Karpas-422 (cell line): ENCODE measurements at places on chromosomes 2 and 18. TPM values are rescaled to one million over a fixed set of nuclear protein-coding genes. Genes with fewer than 3 reads are reported as not detected.
A peak's percentile ranks its signal among the peaks of the same experiment; 100 is the strongest.

DNA sequence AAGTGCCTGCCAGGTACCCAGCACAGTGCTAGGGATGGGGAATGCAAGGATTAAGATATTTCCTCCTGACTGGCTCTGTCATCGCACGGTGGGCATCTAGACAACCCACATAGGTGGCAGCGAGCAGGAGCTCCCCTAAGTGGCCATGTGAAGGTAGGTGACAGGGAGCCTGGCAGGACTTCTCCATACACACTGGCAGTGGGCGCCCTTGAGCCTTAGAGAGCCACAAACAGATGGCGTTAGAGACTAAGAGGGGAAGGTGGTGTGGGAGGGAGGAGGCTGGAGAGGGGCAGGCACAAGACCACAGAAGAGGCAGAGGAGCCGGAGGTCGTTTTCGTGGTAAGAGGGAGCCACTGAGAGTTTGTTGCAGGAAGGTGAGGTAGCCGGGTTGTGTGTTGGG lies 15.2 kb downstream of the PRELID3A start:
- peak; percentile 79 for DNase-seq

- no peak for DNase-seq
Measured at GRCh38 chr2:183998797-183999190, 599.5 kb upstream of the ZNF804A start.

GRCh38 chr2:42819160-42819559 lies 26.8 kb upstream of the HAAO start:
- no peak for DNase-seq

Gene CWC22
- 19.3 and 23.7 TPM in 2 replicates for total RNA-seq

DNA sequence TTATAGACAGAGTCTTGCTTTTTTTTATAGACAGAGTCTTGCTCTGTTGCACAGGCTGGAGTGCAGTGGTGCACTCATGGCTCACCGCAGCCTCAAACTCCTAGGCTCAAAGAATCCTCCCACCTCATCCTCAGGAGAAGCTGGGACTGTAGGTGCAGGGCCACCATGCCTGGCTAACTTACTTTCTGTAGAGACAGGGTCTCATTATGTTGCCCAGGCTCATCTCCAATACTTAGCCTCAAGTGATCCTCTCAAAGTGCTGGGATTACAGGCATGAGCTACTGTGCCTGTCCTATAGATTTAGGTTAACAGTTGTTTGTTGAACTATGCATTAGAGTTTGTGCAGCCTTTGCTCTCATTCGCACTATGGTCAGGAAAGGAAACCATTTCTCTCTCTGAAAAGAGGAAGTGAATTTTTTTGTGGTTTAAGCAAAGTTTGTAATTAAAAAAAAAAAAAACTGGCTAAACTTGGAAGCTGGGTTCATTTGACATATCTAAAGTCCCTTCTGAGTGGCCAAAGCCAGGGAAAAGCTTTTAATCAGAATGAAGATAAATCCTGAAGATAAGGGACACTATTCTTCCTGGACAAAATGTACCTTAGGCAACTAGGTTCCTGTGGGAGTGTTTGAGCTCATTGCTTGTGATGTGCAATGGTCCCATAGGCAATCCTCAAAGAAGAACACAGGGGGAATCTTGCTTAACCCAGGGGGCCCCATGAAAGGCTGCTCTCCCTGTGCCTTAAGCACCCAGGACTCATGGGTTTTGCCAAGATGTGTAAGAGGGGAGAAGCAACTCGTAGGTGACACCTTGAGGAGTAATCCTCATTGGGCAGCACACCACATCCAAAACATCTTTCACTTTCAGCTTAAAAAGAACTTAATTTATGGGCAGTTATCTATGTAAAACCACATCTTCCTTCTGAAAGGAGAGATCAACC lies 201.7 kb downstream of the MREG start:
- peak; percentile 92 for DNase-seq
